ENCODE measurements at places on chromosomes 7 and 10.
A peak's percentile ranks its signal among the peaks of the same experiment; 100 is the strongest.

DNA sequence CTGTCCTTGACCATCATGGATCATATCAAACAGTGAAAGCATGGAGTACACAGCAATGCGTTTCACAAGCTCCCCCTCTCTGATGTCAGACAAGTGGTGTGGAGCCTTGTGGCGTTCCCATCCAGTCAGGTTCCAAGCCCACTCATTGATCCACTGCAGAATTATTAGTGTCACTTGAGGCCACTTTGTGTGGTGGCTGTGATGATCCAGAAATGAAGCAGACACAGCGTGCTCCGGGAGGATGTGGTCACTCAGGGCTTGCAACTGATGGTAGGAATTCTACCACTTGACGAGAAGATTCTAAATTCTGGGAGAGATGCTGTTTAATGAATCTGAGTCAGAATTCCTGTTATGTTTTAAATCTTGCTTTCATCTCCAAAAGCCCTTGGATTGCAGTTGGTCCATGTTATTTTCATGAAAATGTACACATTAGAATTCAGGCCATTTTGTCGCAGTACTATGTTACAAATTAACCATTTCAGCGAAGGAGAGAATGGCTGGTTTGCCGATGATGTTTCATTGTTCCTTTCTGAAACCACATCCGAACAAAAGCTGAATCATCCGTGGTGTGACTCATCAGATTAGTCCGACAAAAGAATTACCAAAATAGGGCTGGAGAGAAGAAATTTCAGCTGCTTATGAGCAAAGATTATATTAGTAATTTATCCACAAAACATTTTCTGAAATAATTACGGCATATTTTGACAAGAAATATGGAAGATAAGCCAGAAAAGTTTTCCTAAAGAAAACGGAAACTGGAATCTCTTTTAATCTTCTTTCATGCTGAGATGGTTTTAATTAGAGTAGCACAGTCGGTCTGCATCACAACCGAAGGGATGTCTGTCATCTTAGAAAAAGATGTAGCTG lies 48.1 kb downstream of the INSYN2A start:
- no peak for DNase-seq

DNA sequence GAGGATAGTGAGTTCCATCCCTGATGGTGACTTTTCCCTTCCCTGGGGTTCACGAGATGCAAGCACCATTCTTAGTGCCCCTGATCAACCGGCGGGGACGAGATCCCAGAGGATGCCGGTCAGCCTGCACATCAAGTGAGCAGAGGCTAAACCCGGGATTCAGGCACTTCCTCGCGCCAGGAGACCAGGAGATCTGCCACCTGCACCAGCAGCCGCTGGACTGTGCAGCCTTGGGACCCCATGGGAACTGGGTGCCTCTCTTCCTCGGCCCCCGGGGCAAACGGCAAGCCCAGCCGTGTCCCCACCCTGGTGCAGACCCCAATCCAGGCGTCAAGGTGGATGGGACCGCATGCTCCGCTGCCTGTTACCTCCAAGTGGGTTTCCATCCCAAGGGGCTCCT lies 88.5 kb downstream of the TCERG1L start:
- no peak for DNase-seq

DNA sequence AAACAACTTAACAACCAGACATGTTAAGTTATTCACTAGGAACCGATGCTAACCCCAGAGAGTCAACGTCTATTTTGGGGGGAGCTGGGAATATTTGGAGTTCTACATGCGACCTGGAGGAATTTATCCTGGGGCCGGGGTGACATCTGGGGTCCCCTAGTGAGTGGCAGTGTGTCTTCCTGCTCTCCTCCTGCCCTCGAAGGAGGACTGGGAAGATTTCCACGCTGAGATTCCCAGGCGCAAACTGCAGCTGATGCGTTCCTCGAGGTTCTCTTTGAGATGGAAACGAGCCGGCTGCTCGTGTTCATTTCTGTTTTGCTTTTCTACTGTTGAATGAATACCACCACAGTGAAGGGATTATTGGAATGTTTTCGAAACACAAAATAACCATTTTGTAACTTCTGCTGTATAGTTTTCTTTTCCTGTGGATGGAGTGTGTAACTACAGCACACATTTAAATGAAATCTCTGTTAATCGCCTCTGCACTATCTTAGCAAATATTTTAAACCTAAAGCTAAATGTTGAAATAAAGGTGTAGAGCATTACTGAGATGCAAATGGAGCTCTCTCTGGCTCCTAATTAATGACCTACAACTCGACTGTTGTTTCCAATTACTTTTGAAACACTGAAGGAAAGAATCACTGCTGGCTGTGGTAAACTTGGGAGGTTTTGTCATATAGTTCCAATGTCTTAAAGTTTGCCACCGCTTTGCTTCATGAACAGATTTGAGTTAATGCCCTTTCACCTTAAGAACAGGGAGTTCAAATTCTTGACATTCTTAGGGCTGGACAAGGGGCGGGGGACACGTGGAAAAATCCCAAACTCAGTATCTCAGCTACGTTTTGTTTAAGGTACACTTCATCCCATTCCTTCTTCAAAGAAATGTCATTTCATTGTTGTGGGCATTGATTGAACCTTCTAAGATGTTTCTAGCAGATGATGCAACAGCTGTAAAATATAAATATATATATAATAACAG lies 21.1 kb downstream of the GATA3 start:
- DNase-seq, result no peak

DNA sequence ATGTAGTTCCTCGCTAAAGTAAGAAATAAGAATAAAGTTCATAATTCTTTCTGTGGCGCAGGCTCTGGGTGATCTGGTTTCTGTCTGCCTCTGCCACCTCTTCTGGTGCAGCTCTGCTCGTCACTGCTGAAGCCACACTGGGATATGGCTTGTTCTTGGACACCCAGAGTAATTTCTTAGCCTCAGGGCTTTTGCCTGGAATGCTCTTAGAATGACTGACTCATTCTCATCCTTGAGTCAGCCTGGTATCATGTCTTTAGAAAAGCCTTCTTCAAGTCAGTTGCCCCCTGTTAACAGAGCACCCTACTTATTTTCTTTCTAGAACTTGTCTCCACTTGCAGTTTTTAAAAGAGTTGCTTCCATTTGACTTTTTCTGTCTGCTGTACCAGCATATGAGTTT lies 2.0 kb downstream of the ZSCAN25 start:
- peak; percentile 64 for DNase-seq

DNA sequence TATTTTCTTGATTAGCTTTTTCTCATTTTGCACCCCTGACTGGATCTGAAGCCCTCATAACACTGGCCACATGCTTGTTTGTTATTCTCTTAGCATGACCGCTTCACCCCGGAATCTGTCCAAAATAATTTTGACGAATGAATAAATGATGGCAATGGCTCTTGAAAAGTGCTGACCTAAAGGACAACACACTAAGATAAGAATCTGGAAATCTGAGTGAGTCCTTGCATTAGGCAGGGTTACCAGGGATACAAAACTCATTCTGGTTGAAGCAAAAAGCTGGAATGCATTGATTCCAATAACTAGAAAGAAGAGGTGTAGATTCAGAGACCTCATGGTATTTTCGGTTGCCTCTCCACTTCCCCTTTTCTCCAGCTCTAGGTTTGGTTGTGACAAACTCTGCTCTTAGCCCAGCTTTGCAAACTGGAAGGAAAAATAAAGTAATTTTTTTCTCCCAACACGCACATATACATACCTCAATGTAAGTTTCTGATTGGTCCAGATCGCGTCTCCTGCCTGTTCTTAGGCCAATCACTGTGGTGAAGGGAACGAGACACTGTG lies 157.4 kb downstream of the SKIDA1 start:
- no peak for DNase-seq

DNA sequence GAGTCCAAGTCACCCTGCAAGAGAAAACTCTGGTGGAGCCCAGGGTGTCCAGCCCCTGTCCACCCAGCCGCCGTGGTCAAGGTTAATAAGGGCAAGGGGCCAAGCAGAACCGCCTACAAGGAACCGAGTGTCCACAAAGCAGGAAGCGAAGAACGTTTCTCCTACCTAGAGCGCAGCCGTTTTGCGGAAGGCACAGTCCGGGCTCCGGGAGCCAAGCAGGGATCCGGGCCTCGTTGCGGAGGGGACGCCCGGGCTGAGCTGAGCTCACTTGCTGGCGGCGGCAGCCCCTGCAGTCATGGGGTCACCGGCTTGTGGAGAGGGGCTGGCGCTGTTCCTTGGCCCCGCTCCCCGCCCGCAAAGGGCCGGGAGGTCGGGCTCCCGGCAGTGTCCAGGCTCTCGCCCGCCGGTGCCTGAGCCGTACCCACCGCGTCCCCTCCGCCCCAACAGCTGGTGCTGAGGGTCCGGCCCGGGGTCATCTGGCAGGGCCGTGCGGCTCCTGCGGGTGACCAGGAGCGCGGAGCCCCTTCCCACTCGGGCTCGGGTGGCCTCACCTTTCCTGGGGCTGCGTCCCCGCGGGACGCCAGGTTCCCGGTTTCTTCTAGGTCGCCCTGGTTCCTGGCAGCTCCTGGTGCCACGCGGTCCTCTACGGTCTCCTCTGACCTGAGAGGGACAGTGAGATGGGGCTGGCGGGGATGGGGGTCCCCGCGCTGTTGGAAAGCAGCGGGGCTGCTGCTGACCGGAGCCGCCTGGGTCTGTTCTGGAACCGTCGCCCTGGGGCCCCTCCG lies 14.0 kb upstream of the ZNF273 start:
- DNase-seq, result peak; percentile 6
